ENCODE measurements at places on chromosomes 5 and 9.

DNA sequence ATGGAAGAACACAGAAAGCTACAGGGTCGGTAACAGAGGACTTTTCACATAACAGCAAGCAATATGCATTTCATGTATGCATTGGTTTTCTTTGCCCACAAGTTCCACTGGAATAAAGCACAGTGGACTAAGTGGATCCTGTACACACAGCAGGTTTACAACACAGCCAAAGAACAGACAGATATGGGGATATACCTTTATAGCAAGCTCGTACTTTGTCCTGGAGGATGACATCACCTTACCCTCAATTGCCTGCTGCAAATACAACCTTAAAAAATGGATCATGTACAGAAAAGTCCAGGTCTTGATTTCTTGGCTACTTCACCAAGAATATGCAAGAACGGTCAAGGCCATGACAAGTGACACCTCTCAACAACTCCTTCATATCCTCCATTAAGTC lies 1445.5 kb downstream of the MAT2B start:
- no peak for DNase-seq

DNA sequence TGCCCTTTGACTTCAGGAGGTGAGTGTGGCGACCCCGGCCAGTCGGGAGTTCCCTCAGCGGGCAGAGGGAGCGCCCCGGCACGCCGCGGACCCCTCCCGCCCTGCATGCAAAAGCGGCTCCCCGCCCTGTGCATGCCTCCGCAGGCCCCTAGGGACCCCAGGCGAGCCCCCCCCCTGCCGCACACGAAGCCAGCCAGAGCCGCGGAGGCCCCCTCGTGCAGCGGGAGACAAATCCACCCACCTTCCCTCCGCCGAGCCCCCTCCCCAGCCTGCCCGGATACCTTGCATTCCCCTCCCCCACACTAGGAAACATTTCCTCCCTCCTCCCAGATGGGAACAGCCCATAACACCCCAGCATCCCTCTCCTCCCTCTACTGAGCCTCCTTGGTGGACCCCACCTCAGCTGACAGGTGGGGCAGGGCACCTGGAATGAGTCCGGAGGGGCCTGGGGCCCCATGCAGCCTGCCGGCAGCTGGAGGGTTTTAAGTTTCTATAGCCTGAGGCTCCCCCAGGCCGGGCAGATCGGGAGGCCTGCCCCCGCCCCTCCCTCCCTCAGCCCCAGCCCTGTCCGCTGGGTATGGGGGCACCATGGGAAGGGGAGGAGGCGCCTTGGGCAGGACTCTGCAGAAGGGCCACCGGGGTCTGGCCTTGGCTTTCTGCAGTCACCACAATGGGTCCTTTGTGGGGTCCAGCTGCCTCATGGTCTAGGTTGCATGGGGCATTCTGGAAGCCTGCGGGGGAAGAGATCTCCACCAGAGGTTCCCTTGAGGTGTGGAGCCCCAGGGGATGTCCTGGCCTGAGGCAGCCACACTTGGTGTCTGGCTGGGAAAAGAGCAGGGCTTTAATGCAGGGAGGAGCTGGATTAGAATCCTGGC lies 601 bp downstream of the ERGIC1 start:
- no peak for DNase-seq

DNA sequence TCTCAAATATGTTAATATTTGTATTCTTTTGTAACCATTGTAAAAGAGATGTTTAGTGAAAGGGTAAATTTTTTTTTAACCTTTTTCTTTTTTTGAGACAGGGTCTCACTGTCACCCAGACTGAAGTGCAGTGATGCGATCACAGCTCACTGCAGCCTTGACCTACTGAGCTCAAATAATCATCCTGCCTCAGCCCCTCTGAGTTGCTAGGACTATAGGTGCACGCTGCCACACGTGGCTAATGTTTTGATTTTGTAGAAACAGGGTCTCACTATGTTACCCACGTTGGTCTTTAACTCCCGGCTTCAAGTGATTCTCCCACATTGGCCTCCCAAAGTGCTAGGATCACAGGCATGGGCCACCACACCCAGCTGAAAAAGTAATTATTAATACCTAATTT lies 58.0 kb upstream of the CDK5RAP2 start:
- no peak for DNase-seq

DNA sequence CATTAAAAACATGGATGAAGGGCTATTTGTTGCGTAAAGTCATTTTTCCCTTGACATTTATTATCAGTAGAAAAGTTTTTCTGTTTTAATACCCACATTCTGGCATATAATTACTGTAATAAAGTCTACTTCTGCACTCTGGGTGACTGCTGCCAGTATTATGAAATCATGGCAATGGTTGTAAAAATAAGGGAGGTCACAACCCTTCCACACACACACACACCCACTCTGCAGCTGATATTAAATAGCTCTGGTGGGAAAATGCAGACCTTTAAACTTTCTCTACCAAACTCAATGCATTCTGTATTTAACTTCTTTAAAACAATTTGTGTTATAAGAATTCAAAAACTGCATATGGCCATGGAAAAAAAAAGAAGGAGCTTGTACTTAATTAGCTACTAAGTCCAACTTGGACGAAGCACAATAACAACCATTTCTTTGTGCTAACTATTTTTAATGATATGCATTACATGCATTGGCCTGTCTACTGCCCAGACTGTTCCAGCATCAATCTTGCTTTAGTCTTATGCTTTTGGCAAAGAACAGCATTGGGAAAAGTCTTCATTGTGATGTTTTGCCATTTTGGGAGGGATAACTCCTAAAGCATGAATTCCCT lies 137.6 kb upstream of the MAP3K1 start:
- no peak for DNase-seq
